Activated T-helper 1 cell treated with anti-CD3 and anti-CD28 coated beads, Interleukin-12 subunit alpha, Interleukin-12 subunit beta, Interleukin-2, Interleukin-4 antibody, amounts not matched to agents 30 ng/mL and 10 ng/mL and 1 ng/mL, durations not matched to agents 14 hours and 24 hours and 36 hours (primary cell): ENCODE measurements at places on chromosomes 13 and 19. TPM values are rescaled to one million over a fixed set of nuclear protein-coding genes. Genes with fewer than 3 reads are reported as not detected.

CGB8 gene
- total RNA-seq = not detected in 2 replicates

- DNase-seq = no peak
These were observed 25.9 kb downstream of the ZNF791 start for GRCh38 chr19:12636631-12637030.

FGF22 gene
- total RNA-seq = not detected in 2 replicates

DNA sequence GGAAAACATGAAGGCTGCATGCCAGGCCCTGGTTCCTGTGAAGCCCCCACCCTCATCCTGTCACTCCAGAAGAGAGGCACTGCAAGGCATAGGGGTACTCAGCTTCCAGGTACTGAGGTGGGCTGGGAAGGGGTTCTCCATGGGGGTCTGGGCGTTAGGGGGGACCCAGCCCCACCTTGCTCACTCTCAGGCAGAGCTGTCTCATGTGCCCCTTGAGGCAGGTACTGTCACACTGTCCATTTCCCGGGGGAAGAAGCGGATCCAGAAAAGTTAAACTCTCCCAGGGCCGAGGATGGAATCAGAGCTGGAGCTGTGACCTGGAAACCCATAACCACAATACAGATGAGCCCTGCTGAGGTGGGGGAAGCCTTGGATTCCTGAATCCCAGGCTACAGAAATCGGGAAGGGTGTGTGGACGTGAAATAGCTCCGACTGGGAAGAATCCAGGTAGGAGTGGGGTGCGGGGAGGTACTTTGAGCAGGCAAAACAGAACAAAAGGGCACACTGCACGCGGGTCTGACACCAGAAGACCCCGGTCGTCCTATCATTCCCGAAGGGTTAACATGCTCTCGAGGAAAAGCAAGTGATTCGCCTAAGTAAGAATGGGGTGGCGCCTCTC is 540 bp upstream of the USE1 start:
- DNase-seq = no peak

DNA sequence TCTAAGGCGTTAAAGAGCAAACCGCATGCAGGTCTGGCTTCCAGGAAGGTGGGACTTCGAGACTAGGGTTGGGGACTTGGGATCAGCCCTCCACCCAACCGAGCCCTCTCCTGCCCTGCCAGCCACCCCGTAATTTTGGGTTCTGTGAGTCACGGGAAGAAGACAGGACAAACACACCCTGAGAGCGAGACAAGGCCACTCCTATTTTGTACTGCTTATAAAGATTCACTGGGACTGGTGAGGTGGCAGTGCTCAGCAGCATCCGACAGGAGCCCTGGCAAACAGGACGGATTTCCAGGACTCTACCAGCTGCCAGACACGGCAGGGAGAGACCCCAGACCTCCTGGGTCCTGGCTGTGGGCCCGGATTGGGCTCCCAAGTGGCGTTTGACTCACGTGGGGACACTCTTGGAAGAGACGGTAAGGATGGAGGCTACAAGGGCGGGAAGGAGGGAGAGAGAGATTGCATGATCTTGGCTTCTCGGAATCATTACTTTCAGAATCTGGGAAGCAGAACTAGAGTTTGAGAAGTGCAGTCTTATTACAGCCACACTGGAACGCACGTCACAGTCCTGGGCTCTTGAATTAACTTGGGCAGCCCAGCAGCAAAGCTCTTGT is at the start of gene C5AR2:
Gene C5AR2 (plus strand): TSS at position 245 of the 617 bp plus-strand sequence. CDS start 8,625 bp downstream, outside the sequence.
- no peak for DNase-seq

PSG1 gene
- total RNA-seq = not detected in 2 replicates

- DNase-seq = no peak
These were observed 1872.9 kb upstream of the PCDH20 start for GRCh38 chr13:63288576-63288975.

GRCh38 chr19:23286477-23286876 is 36.3 kb upstream of the ZNF724 start:
- DNase-seq = no peak

DNA sequence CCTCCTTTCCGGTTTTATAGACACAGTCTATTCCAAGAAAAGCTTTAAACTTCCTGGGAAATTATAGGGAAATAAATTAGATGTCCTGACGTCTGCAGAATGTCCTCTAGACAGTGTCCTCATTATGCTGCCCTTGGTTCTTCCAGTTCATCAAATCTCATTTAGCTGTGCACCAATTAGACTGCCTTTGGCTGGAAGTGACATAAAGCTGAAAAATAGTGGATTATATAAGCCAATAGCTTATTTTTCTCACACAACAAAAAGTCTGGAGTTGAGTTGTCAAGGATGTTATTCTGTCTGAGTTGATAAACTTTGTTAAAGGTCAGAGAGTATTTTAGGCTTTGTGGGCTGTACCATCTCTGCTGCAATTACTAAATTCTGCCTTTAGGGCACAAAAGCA is 314.8 kb upstream of the TMTC4 start:
- no peak for DNase-seq

- no peak for DNase-seq
These were observed 844.9 kb downstream of the OLFM4 start for GRCh38 chr13:53873558-53873957.

RNF113B gene
- not detected in 2 replicates for total RNA-seq

GRCh38 chr19:1262623-1263123 is 6.5 kb upstream of the CIRBP start:
- DNase-seq = no peak

GRCh38 chr13:30679483-30680330 is 55.6 kb upstream of the ALOX5AP start:
- peak; percentile 17 for DNase-seq

DNA sequence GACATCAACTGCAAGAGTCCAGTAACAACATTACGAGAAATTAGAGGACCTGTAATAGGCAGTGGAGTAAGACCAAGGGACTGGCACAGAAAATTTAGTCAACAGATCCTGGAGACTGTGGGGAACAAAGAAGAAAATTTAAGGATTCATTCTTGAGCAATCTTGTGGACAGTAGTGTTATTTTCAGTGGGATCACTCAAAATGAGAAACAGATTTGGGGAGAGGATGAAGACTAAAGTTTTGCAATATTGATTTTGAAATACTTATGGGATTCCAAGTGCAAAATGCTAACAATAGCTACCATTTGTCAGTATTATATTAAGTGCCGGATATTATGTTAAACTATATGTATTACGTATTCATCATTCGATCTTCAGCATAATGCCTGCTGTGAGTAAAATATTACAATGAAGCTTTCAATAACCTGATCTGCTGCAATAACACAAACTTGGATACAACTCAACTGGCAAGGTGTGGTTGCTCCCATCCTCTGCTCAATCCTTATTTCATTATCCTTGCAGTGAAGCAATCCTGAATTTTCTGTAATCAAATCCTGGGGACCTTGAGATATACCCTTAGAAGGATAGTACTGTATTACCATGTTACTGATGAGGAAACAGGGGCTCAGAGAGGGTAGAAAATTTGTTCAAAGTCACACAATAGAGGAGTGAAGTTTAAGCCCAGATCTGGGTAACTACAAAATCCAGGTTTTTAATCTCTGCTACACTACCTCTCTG is 84.2 kb downstream of the SACS start:
- DNase-seq = no peak

DNA sequence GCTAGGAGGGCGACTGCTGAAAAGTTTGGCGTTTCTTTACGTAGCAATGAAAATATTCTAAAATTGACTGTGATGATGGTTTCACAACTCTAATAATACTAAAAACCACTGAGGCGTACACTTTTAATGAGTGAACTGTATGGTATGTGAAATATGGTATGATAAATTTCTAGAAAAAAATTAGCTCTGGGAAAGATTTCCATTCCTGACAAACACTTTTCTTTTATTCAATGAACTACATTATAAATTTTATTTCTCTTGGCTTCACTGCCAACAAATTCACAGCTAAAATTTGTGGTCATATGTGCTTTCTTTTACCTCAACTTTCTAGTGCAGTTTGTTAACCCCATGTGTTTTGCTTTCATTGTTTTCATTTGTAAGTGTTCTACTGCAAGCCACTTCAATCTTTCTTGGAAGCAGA is 11.1 kb downstream of the ZC3H13 start:
- no peak for DNase-seq

GRCh38 chr13:22162889-22163288 is 492.0 kb downstream of the FGF9 start:
- no peak for DNase-seq

DNA sequence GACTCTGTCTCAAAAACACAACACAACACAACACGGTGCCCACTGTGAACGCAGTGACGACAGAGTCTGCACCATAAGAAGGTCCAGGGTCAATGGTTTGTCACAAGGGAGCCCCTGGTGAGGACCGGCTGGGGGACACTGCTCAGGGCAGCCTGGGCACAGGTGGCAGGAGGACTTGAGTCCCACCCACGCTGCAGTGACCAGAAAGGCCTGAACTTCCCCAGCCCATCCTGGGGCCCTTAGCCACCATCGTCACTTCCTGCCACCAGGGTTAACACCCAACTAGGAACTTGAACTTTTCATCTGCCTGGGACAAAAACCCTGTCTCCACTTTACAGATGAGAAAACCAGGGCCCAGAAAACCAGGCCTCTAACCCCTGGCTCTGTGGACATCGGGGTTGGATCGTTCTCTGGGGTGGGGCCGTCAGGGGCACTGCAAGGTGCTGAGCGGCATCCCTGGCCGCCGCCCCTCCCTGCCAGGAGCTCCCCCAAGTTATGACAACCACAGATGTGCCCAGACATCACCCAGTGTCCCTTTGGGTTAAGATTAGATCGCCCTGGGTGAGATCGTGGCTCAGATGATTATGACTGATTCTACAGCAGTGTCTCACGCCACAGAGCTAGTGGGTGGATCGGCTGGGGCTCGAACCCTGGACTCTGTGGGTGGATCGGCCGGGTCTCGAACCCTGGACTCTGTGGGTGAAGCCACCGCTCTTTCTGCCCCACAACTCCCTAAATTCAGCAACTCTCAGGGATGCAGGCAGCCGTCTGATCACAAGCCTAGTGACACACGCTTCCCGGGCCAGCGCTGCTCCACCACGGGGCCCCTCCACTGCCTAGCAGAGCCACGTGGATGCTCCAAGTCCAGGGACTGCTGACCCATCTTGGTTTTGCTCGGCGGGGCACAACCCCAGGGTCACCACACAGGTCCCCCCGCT is 14.0 kb downstream of the MOB3A start:
- DNase-seq = peak; percentile 53

INAFM1 gene
- total RNA-seq = 9.3 and 10.2 TPM in 2 replicates

DNA sequence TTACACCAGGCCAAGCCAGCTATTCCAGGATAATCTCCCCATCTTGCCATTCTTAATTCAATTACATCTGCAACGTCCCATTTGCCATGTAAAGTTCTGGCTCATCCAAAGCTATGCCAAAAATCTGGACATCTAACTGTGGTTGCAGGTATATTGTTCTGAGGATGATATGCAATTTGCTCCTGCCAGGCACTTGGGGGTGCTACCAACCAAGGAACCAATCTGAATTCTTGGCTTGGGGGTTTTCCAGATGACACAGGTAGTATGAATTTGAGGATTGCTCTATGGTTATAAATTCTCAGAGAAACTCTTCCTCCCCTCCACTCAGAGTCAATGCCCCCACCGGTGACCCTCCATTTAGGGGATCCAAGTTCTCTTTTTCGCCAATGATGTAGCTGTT is 33.0 kb downstream of the CRYL1 start:
- DNase-seq = no peak

- no peak for DNase-seq
These were observed 42.4 kb downstream of the ADGRE3 start for GRCh38 chr19:14632286-14632685.

DNA sequence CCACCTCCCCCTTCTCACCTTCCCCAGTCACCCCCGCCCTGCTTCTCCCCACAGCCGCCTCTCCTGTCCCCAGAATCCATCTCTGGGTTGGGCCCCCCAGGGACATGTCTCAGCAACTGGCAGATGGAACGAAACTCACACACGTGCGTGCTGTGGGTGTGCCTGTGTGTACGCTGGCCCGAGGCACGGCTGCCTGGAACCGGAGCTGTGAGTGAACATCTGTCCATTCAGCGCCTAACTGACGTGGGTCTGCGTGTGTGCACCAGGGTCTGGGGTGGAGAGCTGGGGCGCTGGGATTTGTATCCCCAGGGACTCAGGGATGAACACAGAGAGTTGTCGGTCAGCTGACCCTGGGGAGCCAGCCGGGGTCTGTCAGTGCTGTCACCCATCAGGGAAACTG is 752 bp upstream of the HAS1 start:
- no peak for DNase-seq

- no peak for DNase-seq
These were observed at the start of gene ZNF536 for GRCh38 chr19:30371960-30372824. ZNF536 (plus strand) TSS chr19:30372384; CDS start chr19:30443563, 71,179 bp downstream.

- no peak for DNase-seq
These were observed 314.7 kb downstream of the UQCRFS1 start for GRCh38 chr19:28898249-28898648.

DNA sequence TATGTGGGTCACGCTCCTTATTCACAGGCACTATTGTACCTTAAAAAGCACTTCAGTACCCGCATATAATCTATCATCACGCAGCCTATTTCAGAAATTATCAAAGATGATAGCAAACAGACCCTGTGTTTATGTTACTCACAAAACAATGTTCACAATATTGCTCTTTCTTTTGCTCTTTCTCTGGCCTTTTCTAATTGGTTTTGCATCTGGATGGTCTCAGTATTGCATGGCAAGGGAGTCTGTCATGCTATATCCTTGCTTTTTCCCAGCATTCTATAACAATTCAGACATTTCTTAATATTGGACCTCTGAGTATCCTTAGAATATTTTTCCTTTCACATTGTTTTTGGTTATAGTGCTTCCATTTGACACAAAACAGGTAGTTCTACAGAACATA is 541.8 kb upstream of the KLF12 start:
- DNase-seq = no peak

DNA sequence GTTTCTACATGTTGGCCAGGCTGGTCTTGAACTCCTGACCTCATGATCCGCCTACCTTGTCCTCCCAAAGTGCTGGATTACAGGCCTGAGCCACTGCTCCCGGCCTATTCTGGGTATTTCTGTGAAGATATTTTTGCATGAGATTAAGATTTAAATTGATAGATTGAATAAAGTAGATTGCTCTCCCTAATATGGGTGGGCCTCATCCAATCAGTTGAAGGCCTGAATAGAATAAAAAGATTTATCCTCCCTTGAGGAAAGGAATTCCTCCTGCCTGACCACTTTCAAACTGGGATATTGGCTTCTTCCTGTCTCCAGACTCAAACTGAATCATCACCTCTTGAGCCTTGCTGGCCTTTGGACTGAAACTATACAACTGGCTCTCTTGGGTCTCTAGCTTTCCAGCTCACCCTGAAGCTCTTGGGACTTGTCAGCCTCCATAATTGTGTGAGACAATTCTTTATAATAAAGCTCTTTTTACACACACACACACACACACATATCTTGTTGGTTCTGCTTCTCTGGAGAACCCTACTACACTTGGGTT is 36.1 kb upstream of the CXCL17 start:
- no peak for DNase-seq

EHD2 gene
- total RNA-seq = 0.29 and 0.54 TPM in 2 replicates

GRCh38 chr13:23794267-23795161 is 94.7 kb downstream of the MIPEP start:
- no peak for DNase-seq

RUBCNL gene
- 1.2 and 2.8 TPM in 2 replicates for total RNA-seq
